CD4-positive, alpha-beta T cell treated with Interleukin-15 for 1 hour (primary cell): ENCODE measurements at places on chromosomes 7 and 10.

- peak; percentile 26 for DNase-seq
Observed at GRCh38 chr10:35092851-35093250, 2.7 kb upstream of the CUL2 start.

DNA sequence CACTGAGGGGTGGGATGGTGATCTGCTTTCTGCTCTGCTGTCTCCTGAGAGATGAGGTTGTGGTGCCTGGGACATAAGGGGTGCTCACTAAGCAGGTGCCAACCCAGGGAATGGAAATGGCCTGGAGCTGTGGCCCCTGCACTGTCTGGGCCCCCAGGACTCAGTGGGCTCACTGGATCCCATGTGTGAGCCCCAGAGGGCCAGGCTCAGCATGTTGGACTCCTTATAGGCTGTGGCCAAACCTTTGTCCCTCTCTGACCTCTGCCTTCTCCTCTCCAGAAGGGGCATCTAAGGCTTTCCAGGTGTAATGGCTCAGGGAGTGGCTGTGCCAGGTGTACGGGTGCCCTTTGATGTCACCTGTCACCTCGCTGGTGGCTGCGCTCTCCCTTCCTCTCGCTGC is 56.4 kb downstream of the NEUROG3 start:
- DNase-seq = no peak

DNA sequence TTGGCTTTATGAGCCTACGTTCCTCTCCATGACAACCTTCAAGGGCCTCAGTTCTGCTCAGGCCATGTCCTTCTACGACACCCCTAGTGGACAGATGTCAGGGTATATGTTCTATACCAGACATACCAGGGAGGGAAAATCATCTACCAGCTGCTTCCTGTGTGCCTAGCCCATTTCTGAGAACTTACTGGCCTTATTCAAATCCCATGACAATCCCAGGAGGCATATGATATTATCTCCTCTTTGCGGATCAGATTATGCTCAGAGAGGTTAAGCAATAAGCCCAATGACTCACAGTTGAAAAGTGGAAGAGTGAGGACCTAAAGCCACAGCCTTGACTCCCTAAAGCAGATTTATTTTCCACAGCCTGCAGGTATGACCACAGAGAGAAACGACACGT is 139.3 kb downstream of the GLI3 start:
- no peak for DNase-seq

DNA sequence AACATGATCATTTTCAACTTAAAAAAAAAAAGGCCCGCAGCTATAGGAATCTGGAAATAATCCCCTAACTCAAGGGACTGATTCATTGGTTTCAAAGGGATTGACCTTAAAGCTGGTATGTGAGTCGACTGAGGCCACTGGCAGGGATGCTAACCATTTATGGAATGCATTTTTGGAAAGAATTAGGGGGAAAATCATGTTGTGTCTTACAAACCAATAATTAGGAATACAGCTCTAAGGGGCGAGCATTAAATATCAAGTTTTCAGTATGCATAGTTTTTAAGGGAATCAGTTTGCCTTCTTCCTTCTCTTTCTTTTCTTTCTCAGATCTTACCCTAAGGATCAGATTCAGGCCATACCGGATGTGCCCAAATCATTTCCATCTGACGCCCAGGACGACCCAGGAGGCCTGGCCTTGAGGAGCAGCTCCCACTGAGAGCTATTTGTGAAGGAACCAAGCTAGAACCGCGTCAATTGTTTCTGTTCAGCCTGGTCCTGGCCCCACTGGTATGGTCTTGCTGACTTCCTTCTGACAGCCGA is 48.7 kb downstream of the BPGM start:
- no peak for DNase-seq

GRCh38 chr10:105798328-105798889 is 1157.3 kb downstream of the SORCS3 start:
- DNase-seq = no peak
